ENCODE measurements at places on chromosomes 5 and 9.

- peak; percentile 33 for DNase-seq
These were observed 135.9 kb downstream of the ZSWIM6 start for GRCh38 chr5:61467766-61468482.

DNA sequence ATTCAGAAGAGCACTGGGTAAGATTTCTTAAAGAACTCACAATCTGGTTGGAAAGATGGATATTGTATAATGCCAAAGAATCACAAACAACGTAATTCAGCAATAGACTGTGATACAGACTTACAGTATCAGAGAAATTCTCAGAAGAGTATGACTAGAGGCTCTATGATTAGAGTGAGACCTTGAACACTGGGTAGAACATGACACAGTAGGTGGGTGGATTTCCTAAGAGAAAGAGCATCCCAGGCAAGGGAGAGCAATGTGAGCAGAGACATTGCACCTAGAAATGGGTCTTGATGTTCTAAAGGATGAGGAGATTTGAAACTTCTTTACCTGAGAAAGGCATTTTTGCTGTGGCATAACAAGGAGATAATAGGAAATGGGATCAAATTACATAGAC, 27.3 kb upstream of the CAST start:
- no peak for DNase-seq

DNA sequence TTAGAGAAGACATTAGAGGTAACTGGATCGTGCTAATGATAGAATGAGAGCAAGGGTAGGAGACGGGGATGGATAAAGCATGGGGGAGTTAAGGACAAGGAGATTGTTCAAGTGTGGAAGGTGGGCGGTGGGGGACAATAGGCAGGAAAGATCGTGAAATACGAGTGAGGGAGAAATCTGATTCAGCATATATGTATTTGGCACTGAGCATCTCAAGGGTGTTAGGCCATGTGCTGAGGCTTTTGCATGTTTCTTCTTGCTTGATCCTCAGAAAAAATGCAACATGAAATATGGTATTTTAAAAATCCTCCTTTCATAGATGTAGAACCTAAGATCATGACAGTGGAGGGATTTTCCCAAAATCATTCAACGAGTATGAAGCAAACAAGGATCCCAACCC, 240.5 kb downstream of the PAPPA start:
- DNase-seq: no peak

DNA sequence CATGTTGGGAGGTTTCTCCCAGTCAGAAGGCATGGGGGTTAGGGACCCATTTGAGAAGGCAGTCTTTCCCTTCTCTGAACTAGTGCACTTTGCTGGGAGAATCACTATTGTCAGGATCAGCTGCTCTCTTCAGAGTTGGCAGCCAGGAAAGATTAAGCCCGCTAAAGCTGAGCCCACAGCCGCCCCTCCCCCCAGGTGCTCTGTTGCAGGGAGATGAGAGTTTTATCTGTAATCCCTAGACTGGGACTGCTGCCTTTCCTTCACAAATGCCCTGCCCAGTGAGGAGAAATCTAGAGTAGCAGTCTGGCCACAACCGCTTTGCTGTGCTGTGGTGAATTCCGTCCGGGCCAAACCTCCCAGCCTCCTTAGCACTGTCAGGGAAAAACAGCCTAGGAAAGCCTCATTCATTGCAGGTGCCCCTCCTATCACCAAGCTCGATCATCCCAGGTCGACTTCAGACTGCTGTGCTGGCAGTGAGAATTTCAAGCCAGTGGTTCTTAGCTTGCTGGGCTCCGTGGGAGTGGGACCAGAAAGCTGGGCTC, 69.8 kb downstream of the CNTLN start:
- no peak for DNase-seq

GRCh38 chr5:67090593-67090992, 106.0 kb downstream of the CD180 start:
- DNase-seq: no peak

DNA sequence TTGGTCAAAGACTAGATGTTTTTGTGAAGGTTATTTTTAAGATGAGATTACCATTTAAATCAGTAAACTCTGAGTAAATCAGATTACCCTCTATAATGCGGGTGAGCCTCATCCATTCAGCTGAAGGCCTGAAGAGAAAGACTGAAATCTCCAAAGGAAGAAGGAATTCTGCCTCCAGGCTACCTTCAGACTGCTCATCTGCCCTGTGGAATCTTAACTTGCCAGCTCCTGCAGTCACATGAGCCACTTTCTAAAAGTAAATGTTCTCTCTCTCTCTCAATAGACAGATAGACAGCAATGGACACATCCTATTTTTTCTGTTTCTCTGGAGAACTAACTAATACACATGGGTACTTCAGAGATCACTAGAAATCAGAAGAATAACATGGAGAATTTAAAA, 182.8 kb downstream of the CFAP90 start:
- DNase-seq: no peak

GRCh38 chr9:105157171-105157583, 87.3 kb upstream of the SLC44A1 start:
- DNase-seq: peak; percentile 81

- peak; percentile 65 for DNase-seq
These were observed 491 bp upstream of the CTSL start for GRCh38 chr9:87725356-87725899.

DNA sequence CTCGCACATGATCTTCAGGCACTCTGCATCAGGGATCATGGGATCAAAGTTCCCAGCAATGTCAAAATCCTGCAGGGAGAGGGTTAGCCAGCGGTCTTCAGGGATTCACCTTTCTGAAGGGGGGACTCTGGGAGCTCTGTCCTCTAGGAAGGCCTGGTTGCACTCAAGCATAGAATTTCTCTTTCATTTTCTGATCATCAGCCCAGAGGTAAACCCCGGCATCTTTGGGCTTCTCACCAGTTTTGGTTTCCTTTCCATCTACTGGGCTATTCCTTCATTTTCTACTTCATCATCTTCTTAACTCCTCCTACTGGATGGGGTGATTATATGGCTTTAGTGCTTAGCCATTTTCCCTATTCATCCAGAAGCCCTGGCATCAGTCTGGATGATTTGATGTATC, 4.6 kb upstream of the DND1 start:
- DNase-seq: no peak

- no peak for DNase-seq
These were observed 462.2 kb upstream of the PTGER4 start for GRCh38 chr5:40217553-40217952.

GRCh38 chr9:136107953-136108647, 10.6 kb downstream of the TMEM250 start:
- no peak for DNase-seq

GRCh38 chr5:166786889-166787288, 1504.6 kb upstream of the WWC1 start:
- no peak for DNase-seq

DNA sequence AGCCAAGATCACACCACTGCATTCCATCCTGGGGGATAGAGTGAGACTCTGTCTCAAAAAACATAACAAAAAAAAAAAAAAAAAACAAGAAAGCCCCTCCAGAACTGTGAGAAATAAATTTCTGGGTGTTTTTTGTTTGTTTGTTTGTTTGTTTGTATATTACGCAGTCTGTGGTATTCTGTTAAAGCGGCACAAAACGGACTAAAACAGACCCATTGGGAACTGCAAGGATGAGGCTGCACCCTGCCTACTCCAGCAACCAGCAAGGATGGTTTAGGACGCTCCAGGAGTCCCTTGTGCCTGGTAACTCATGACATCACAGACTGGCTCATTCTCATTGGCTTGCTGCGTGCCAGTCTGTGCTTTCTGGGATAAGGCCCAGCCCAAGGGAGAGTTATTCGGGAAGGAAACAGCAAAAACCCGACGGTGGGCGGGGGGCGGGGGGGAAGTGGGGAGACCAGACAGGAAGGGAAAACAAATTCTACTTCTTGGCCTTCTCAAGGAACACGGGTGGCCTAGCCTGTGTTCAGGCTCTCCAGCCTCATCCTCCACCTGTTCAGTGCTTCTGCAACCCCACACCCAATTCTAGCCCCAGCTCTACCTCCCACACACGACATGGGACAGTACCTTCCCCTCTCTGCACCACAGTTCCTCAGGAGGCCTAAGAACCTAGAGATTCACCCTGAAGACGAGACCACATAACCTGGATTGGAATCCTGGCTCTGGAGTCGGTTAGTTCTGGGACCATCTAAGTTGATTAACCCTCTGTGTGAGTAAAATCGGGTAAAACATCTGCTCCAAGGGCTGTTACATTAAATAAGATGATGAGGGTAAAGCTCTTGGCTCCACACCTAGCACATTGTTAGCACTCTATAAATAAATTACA, 2.8 kb downstream of the CD74 start:
- peak; percentile 93 for DNase-seq

- DNase-seq: peak; percentile 70
These were observed 21.2 kb upstream of the ARL14EPL start for GRCh38 chr5:116011046-116011445.

- DNase-seq: no peak
These were observed 697.3 kb downstream of the CETN3 start for GRCh38 chr5:89712134-89712700.

DNA sequence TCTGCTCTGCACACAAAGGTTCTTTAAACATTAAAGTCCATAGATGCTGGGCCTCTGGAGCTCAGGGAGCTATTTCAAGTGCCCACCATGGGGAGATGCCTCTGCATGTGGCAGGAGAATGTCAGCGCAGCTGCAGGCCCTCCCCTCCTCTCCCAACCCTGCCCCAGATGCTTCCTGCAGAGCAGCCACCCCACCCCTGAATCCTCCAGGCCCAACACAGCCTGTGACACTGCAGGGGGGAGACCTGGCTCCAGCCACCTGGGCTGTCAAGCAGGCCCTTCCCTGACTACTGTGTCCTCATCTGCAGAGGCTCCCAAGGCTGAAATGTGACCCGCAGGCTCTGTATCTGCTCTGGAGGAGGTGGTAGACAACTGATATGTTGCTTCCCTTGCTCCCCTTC, 213.9 kb downstream of the GABBR2 start:
- no peak for DNase-seq

- no peak for DNase-seq
These were observed 185.8 kb downstream of the CDK5RAP2 start for GRCh38 chr9:120394058-120394669.

DNA sequence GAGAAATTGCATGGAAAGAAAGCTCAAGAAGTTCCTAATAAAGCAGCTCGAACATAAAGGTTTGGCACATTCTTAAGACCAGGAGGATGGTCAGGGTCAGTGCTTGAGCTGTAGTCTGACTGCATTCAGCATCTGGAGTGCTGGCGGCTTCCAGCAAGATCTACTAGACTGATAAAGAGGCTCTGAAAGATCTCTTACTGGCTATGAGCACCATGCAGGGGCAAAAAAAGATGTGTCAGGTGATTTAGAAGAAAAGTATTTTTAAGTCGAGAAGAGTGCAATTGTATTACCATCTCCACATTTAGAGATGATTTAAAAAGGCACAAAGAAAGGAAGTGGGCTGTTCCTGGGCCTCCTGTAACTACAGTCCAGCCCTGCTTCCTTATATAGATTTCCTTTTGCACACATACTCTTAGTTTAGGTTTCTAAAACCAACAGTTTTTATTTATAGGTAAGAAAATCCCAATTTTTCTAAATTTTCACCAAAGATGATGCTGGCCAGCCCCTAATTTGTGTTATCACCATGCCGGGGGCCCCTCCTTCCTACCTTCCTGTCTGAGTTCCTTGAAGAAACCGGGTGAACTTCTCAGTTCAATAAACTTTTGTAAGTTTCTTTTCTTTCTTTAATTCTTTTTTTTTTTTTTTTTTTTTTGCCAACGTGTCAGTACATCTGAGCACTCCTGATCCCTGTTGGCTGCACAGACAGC, 65.9 kb upstream of the PLPP1 start:
- peak; percentile 89 for DNase-seq

- DNase-seq: peak; percentile 18
These were observed 21.7 kb downstream of the ANKRD55 start for GRCh38 chr5:56211298-56211865.

- peak; percentile 20 for DNase-seq
These were observed 133.7 kb downstream of the KIF4B start for GRCh38 chr5:155147222-155147621.

- DNase-seq: no peak
These were observed 35.7 kb upstream of the GHR start for GRCh38 chr5:42387563-42387962.

DNA sequence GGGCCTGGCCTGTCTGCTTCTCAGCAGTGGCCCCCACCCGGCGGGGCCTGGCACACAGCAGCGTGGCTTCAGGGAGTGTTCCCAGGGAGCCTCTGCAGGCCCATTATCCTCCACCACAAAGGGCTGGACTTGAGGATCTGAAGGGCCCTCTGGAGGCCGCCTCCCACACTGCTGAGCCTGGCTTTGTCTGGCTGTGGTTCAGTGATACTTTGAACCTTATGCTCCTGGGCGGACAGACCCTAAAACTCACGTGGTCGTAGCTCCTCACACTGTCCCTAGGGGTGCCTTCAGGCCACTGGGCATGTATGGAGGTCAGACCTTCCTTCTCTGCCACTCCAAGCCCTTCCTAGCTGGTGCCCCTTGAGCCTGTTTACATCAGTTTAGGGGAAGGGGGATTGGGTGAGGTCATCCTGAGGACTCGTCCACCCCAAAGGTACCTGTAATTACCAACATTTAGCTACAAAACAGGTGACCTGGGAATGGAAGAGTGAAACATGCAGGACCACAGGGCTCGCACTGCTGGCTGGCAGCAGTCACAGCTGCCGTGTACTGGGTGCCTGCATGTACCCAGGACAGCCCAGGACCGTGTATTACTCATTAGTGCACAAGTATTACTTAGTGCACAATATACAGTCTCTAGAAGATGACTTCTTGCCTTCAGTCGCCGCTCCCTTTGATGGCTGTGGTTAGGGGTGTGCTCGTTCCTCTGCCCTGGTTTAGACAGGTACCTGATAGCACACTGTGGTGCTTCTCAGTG, 8.5 kb downstream of the GRHPR start:
- DNase-seq: no peak

- DNase-seq: no peak
These were observed 242.6 kb upstream of the MVB12B start for GRCh38 chr9:126084008-126084407.

GRCh38 chr9:135862809-135863208, 44.5 kb downstream of the CAMSAP1 start:
- DNase-seq: no peak

DNA sequence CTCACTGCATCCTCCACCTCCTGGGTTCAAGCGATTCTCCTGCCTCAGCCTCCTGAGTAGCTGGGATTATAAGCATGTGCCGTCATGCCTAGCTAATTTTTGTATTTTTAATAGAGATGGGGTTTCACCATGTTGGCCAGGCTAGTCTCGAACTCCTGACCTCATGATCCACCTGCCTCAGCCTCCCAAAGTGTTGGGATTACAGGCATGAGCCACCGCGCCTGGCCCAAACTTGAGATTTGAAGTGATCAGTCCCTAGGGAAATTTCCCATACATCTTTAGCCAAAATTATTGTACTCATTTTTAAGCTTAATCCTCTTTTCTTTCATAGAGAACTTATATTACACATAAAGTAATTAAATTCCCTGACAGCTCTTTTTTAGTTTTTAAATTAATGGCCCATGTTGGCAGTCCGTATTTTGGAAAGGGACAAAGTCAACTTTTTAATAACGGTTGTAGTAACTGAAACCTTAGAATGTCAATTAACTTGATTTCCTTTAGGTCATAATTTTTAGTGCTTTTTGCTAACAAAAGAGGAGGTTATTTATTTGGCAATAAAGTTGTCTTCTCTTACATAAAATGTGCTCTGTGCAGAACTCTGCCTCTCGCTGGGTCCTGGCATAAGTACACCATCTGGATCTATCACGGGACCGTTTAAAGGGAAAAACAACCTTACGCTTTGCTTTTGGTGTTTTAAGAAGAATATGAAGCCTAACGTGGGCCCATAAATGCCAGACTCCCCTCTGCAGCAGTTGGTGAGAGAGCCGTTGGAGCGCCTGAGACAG, 142.3 kb upstream of the OTULINL start:
- no peak for DNase-seq
